Inflammatory macrophage treated with lipopolysaccharide for 1 hour (primary cell): ENCODE measurements at places on chromosomes 5 and 9.

DNA sequence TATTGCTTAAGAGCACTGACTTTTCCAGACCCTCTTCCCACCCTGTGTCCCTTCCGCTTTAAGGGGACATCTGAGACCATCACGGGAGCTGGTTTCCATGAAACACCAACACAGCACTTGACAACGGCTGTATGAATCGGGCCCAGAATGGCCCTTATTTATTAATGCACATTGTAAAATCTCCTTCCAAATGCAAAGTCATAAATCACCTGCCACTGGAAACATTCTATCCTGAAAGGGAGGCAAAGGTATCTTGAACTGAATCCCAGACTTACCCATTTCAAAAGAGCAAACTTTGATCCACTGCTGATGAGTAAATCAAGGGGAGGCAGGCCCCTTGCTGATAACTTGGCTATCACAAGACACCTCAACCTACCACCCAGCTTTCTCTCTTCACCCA lies 37.4 kb downstream of the SHB start:
- no peak for DNase-seq

DNA sequence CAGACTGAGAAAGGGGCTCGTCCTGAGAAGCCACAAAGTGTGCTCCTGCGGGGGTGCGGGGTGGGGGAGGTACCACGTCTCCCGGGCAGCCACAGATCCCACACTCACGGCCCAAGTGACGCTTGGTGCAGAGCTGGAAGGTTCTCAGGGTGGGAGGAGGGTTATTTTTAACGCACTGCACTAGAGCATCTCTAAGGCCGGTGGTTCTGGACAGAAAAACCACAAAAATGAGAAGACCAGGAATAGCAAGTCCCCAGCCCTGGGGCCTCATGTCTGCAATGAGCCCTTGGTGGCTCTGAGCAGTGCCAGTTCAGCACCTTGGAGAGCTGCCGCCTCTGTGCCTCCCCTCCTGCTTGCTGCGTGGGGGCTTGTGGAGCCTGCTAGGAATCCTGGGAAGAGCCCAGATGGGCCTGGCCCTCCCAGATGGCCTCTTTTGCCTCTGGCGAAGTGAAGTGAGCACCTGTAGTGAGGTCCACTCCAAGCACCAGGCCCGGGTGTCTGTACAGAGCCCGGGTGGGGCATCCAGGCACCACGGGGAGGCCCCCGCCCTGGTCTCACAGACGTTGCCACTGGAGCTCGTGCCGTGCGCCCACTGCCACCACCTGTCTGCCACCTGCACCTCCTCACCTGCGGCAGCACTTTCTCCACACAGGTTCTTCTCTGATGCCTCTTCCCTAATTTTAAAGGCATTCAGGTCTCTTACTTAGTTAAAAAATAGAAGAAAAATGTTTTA lies 48.9 kb upstream of the CACNA1B start:
- no peak for DNase-seq

GRCh38 chr9:99878651-99879050 lies 27.8 kb upstream of the STX17 start:
- no peak for DNase-seq

DNA sequence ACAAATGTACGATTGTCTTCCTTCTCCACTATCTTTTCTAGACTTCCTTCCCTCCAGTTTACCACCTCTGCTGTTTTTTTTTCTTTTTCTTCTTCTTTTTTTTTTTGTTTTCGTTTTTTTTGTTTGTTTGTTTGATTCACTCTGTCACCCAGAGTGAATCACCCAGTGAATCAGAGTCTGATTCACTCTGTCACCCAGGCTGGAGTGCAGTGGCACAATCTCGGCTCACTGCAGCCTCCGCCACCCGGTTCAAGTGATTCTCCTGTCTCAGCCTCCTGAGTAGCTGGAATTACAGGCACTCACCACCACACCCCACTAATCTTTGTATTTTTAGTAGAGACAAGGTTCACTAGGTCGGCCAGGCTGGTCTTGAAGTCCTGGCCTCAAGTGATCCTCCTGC lies 375.7 kb downstream of the NTRK2 start:
- DNase-seq: no peak

GRCh38 chr9:1515557-1515956 lies 465.4 kb downstream of the DMRT2 start:
- no peak for DNase-seq

GRCh38 chr5:133658327-133658726 lies 46.0 kb upstream of the FSTL4 start:
- peak; percentile 25 for DNase-seq

- DNase-seq: no peak
These were observed at the start of gene EDIL3 for GRCh38 chr5:84384604-84385575. TSS of gene EDIL3 (minus strand) at chr5:84384880. CDS start at chr5:84384374, 506 bp downstream.

GRCh38 chr5:169629847-169630548 lies 7.1 kb upstream of the DOCK2 start:
- no peak for DNase-seq

GRCh38 chr9:36486933-36487481 lies 85.7 kb upstream of the MELK start:
- DNase-seq: peak; percentile 48

DNA sequence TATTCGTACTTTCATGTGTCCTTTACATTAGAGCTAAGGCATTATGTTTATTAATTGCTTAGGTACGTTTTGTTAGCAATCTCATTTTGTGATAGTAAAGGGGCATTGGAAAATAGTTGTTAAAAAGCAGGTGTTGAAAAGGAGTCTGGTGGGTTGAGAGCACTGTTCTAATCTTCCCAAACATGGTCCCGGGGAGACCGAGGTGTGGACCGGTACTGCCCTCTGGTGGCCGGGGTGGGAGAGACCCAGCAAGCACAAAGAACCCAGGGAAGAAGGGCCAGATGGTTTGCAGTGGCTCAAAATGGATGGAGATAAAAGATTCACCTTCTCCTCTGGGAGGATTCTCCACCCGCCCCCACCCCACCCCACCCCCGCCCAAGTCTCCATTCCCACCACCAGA lies 26.1 kb downstream of the IDNK start:
- no peak for DNase-seq

DNA sequence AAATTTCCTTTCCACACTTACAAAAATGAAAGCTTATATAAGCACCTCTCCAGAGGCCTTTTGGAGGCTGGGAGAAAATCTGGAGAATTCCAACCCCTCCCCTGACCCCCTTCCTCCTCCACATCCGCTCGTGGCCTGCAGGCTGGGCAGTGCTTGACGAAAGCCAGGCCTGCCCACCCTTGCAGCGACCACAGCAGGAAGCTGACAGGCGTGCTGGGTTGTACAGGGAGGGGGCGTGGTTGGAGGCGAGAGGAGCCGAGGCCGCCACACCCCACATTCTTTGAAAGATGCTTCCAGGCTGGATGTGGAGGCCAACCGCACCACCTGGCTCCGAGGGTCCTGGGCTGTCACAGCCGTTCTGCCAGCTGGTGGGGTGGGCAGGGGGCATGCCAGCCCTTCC lies 47.8 kb upstream of the IER5L start:
- DNase-seq: peak; percentile 69

- no peak for DNase-seq
These were observed 95.4 kb upstream of the LIFR start for GRCh38 chr5:38651806-38652205.

GRCh38 chr5:76269259-76269931 lies 133.7 kb upstream of the IQGAP2 start:
- no peak for DNase-seq

GRCh38 chr5:180346358-180346757 lies 6.8 kb downstream of the GFPT2 start:
- no peak for DNase-seq

DNA sequence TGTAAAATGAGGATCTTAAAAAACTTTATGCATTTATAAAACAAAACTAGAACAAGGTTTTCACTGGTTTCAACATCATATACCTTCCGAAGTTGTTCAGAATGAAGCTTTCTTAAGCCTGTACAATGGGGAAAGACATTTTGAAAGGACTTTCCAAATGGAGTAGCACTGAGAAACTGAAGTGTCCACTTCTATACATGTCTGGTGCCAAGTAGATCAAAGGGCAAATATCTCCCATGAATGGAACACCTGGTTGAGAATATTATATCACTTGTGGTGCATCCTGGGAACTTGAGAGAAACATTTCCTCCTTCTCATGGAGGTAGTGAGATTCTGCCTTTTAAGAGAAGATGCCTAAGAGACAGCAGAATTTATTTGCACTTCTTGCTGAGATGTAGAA lies 182.1 kb upstream of the ACTBL2 start:
- DNase-seq: no peak

DNA sequence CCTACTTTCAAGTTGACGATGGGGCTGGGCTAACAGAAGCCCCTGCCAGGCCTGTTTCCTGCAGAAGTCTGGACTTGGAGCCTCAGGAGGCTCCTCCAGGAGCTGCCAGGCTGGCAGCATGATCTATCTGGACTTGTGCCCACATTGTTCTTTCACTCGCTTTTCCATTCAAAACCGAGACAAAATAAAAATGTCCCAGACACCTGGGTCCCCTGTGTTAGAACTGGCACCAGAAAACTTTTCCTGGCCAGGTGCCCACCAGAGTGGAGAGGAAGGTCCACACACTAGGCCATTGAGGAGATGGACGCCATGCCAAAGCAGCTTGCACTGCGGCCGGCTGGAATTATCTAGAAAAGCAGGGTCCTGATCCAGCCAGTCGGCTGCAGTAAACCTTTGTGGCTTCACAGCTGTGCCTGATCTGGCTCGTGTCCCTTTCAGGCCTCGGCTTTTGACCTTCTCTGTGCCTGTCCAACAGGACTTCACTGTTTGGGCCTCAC lies 78.2 kb downstream of the GCNT1 start:
- no peak for DNase-seq
